Retina (tissue), 1 donor: ENCODE measurements at places on chromosomes 2 and 18.
A peak's percentile ranks its signal among the peaks of the same experiment; 100 is the strongest.

- no peak for DNase-seq
These were observed 40.4 kb downstream of the WDR7 start for GRCh38 chr18:56691530-56691929.

DNA sequence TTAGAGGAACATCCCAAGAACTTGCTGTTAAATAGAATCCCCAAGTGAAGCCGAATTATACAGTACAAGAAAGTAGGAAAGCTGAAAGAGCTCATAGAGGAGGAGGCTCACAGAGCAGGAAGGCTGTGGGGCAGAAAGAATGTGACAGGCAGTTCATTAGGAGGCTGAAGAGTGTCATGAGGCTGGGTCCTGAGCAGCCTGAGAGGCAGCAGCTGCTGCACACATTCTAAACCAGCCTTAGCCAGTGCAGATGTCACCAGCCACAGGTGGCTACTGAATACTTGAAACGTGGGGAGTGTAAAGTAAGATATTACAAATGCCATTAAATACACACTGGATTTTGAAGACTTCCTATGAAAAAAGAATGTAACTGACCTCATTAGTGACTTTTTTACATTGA lies 490.2 kb upstream of the KLHL29 start:
- peak; percentile 63 for DNase-seq

GRCh38 chr2:232994446-232994845 lies 18.6 kb downstream of the NGEF start:
- no peak for DNase-seq

GRCh38 chr2:60316381-60317033 lies 236.9 kb downstream of the BCL11A start:
- peak; percentile 62 for DNase-seq

DNA sequence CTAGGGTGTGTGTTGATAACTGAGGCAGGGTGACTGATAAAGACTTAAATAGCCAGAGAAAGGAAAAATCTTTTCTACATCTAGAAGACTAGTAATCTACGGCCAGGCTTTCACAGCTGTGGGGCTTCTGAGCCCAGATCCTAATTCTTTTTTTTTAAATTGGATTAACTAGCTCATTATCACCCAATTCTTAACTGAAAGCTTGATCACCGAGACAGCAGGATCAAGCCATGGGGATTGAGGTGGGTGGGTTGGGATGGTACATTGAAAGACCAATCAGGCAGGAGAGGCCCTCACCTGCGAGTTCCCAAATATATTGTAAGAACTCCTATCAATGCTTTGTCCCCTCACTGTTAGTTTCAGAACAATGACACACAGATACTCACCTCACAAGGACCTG lies 20.0 kb upstream of the NFE2L2 start:
- DNase-seq, result no peak

DNA sequence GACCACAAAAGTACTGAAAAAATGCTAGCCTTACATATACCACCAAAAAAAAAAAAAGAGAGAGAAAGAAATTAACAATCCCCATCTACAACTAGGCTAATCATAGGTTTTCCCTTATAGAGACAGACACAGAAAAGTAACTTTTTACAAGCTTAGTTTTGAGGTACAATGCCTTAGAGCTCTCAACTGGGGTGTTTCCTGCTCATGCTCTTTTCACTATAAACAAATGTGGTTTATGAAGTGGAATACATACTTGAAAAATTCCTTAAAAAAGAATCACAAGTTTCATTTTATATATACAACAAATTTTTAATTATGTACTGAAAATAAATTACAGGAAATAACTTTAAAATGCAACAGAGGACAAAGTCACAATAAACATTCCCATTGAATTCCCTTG lies 82.5 kb downstream of the ATL2 start:
- no peak for DNase-seq

DNA sequence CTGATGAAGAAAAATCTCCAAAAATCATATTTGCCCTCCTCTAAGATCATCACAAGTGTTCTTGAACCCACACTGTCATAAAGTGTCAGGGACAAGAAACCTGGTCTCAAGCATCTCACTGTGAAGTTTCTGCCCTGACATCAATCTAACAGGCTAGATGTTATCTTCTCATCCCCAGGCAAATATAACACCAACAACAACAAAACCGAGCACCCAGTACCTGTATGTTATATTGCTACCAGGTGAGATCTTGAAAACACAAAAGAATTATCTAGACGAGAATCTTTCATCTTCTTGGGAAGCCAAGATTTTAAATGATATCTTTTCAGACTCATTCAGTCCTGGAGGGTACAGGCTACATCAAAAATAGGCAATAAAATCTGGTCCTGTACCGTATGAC lies 8.8 kb upstream of the MAP4K3 start:
- DNase-seq, result no peak

DNA sequence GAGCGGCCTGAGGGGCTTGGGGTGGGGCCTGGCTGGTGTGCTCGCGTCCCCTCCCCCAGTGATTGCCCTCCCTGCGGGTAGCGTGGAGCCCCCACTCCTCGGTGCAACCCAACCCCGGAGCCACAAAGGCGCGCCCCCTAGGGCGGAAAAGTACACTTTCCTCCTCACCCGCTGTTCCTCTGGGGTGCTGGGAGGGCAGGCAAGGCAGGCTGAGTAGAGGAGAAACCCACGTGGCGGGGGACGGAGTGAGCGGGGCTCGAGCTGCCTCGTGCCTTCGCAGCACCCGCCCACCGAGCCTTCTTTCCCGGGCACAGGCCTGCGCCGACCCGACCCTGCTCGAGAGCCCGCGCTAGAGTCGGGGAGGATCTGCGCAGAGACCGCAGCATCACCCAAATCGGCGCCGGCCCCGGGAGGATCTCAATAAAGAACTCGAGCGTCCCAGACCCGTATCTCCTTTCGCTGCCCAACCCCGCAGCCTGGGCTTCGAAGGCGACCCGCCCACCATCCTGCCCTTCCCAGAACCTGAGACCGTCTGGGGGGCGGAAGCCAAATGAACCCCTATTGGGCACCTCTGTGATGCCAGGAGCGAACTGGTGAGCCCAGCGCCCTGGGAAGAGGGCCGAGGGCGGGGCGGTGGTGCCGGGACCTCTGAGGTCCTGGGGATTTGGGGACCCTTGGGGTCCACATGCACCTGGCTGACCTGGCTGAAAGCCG lies 1.5 kb downstream of the UCN start:
- peak; percentile 56 for DNase-seq

DNA sequence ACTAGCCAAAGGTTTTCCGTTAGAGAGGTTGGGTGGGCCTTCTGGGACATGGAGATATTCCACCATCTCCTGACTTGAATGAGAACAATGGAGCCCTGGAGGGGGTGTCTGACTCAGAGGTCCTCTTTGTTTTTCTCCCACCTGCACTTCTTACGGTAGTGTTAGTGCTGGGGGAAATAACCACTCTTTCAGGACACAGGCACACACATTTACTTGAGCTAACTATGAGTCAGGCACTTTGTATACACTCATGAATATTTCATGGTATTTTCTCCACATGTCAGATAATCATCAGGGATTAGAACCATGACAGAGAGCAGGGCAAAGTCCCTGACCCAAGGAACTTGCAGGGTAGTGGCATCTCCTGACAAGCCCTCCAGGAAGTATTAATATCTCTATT lies 439.1 kb downstream of the TSN start:
- no peak for DNase-seq

GRCh38 chr2:76257802-76258201 lies 547.1 kb upstream of the GCFC2 start:
- no peak for DNase-seq

GRCh38 chr2:232014681-232015080 lies 53.2 kb downstream of the DIS3L2 start:
- no peak for DNase-seq

GRCh38 chr2:149690825-149691224 lies 103.2 kb upstream of the MMADHC start:
- DNase-seq, result no peak

DNA sequence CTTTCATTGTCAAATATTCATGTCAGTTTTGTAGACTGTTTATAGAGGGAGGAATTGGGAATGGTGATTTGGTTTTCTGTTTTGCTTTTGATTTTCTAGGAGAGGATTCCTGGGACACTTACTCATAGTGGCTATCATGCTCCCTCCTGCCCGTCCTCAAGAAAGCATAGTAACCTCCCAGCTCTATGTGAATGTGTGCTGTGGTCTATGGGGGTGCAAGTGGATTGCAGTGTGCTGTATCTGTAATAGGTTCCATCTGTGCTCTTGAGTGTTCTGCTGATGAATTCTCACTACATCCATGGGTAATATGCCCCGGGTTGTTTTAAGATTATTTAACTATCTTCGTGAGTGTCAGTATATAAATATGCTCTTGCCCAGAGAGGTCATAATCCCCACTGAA lies 811.3 kb downstream of the CNTNAP5 start:
- no peak for DNase-seq

- DNase-seq, result peak; percentile 53
These were observed 1.8 kb upstream of the ID2 start for GRCh38 chr2:8679827-8680731.

GRCh38 chr2:181627545-181627944 lies 29.4 kb downstream of the CERKL start:
- no peak for DNase-seq

GRCh38 chr2:142918624-142919023 lies 41.2 kb downstream of the KYNU start:
- no peak for DNase-seq

- DNase-seq, result no peak
These were observed 62.0 kb upstream of the FZD7 start for GRCh38 chr2:201971531-201972228.

DNA sequence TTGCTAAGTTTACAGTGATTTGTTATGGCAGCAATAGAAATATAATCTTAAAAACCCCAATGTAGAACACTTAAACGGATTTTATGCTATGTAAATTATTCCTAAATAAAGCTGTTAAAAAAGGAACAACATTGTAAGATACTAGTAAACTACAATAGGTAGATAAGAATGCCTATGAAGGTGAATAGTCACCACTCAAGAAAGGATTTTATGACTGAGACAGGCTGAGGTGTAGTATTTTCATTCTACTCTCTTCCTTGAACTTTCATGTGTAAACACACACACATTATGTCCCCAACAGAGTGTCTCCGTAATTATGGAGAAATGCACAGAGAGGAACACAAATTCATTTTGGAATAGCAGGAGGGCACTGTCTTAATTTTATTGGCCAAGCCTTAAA lies 183.9 kb upstream of the ST6GAL2 start:
- DNase-seq, result no peak

GRCh38 chr2:16589465-16589864 lies 76.2 kb downstream of the CYRIA start:
- no peak for DNase-seq

- no peak for DNase-seq
These were observed 131.0 kb downstream of the ZAP70 start for GRCh38 chr2:97844311-97844859.

DNA sequence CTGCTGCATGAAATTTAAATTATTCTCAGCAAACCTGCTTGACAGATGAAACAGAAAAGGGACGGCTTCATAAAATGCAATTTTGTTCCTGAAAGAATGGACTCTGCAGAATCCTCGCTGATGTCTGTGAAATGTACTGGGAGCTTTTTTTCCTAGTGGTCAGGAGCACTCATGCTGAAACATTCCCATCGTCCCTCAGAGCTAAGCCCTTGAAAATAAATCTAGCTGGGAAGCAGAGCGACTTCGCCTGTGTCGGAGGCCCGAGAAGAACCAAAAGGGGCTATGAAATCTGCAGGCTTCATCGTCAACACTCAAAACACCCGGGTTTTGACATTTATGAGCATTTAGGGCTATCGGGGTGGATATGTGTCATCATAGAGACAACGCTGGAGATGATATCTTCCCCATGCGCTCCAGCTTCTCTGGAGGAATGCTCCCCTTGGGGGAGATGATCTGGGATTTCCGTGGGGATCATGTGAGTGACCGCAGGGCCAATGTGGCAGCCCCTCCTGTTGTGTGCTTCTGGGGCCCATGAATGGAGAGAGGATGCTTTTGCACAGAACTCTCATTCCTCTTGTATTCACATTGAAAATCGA lies 182.3 kb downstream of the KLHL29 start:
- DNase-seq, result peak; percentile 47

DNA sequence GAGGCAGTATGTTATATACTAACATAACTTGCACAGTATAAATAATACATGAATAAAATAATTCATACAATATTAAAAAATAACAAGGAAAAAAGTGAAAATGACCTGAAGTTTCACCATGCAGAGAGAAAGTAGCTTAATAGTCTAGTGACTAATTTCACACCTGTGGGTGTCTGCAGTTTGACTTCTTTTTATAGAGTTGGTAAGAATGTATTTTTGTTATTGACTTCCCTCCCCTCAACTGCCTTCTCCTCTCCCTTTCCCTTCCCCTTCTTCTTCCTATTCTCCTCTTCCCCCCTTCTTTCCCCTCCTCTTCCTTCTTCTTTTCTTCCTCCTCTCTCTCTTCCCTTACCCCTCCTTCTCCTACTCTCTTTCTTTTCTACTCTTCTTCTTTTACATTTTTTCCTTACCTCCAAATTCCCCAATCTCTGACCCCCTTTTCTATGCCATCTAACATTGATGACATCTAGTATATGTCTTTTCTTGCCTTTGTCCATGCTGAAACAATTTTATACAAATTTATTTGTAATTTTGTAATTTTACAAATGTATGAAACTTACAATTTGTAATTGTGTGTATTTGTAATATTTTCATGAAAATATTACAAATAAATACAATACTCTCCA lies 3.1 kb downstream of the DNAH6 start:
- DNase-seq, result no peak

DNA sequence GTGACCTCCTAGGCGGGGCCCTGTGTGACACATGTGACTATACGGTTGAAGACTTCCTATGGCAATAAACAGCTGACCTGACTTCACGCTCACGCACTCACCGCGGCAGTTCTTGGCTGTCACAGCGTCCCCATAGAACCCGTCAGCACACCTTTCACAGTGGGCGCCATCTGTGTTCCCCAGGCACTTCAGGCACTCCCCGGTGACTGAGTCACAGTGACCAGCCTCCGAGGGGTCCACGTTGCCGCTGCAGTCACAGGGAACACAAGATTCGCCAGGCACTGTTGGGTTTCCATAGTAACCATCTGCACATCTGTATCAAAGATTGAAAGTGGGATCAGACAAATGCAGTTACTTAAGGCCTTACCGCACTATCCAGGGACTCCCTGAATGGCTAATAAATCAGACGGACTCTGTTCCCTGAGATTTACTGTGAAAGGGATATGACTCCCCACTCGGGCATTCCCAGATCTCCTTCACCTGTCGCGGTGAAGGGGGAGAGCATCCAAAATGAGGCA lies 94.5 kb downstream of the LAMA1 start:
- peak; percentile 10 for DNase-seq

GRCh38 chr18:35691625-35692024 lies 110.1 kb downstream of the GALNT1 start:
- DNase-seq, result no peak

- DNase-seq, result no peak
These were observed 158.1 kb downstream of the GALR1 start for GRCh38 chr18:77407733-77408132.

GRCh38 chr2:112157472-112157871 lies 19.3 kb downstream of the FBLN7 start:
- no peak for DNase-seq

- peak; percentile 16 for DNase-seq
These were observed 68.6 kb upstream of the RPE start for GRCh38 chr2:209933499-209934483.

- DNase-seq, result no peak
These were observed 117.2 kb downstream of the MAP4K4 start for GRCh38 chr2:101814752-101815151.
